ENCODE measurements at places on chromosomes 4 and X. TPM values are rescaled to one million over a fixed set of nuclear protein-coding genes. Genes with fewer than 3 reads are reported as not detected.

The MAGED4B gene
- 6.1 TPM for total RNA-seq

The CHRDL1 gene
- total RNA-seq: 95.8 TPM

The RENBP gene
- total RNA-seq: 46.4 TPM

The YIPF7 gene
- not detected for total RNA-seq

The ADRA2C gene
- 7.3 TPM for total RNA-seq

The PNMA6F gene
- total RNA-seq: not detected

The VSIG1 gene
- total RNA-seq: 1.1 TPM

GRCh38 chr4:184167576-184167975 is 50.1 kb downstream of the ENPP6 start:
- no peak for DNase-seq

GRCh38 chr4:147754037-147754445 is 22.2 kb downstream of the ARHGAP10 start:
- no peak for DNase-seq

DNA sequence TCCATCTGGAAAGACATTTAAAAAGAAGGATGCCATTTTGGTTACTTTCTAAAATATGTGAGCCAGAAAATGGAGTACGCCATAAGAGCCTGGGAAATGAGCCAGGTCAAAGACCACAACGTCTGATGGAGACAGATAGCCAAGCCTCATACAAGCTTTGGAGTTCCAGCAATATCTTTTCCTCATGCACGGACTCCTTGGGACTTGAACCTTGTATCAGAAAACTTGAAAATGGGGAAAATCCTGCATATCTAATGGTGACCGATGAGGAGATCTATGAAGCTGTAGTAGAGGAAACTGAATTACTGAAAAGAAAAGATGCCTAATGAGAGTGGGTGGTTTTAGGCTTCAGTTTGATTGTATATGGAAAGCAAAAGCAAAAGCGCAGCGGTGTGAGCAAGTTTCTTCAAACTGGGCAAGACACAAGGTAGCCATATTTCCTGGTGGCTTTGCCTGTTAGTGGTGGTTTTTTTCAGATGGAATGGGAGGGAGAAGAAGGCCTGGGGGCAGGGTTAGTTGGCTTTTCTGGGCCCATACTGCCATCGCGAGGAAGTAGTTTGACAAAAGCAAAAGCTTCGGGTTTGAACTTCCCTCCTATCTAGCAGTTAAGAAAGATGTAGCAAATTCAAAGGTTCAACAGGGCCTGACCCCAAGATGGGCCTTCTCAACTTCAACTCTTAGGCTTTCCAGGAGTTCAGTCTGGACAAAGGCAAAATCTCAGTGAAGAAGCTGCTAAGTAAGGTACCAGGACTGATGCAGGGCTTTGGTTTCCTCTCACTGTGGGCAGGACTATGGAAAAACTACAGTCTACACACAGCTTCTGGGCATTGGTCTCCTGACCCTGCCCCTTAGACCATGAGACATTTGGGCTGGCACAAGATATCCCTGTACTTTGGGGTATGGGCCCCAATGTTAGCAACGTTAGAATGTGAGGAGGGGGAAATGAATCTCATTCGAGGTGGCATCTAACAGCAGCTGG is 210.0 kb upstream of the STK26 start:
- DNase-seq: no peak

DNA sequence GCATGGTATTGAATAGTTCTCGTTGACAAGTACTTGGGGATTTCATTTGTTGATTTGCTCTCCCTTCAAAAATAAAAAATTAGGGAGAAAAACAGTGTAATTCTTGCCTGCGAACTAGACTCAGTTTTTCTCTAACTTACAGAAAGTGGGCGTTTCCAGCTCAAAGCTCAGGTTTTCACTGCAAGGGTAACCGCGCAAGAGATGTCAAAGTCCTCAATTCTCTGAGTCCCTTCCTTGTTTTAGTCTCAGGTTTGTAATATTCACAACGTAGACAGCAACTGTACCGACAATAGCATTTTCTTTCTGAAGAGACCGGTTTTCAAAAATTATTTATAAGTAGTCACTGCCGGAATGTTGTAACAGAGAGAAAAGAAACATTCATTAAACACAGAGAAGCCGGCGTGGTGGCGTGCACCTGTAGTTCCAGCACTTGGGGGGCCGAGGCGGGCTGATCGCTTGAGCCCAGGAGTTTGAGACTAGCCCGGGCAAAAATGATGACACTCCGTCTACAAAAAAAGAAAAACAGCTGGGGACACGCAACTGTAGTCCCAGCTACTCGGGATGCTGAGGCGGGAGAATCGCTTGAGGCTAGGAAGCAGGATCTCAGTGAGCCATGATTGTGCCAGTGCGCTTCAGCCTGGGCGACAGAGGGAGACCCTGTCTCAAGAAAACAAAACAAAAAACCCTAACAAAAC is 774 bp downstream of the ZCCHC4 start:
- no peak for DNase-seq

GRCh38 chr4:5999830-6000365 is 18.3 kb downstream of the C4orf50 start:
- DNase-seq: peak; percentile 21

DNA sequence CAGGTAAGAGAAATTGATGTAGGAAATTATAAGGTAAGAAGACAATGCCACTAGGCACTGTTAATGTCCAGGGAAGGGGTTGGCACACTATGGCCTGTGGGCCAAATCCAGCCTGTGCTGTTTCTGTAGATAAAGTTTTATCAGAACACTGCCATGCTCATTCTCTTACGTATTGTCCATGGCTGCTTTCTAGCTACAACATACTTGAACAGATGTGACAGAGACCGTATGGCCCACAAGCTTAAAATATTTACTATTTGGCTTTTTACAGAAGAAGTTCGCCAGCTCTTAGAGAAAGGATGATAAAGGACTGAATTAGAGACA is 168.0 kb downstream of the CDS1 start:
- no peak for DNase-seq

DNA sequence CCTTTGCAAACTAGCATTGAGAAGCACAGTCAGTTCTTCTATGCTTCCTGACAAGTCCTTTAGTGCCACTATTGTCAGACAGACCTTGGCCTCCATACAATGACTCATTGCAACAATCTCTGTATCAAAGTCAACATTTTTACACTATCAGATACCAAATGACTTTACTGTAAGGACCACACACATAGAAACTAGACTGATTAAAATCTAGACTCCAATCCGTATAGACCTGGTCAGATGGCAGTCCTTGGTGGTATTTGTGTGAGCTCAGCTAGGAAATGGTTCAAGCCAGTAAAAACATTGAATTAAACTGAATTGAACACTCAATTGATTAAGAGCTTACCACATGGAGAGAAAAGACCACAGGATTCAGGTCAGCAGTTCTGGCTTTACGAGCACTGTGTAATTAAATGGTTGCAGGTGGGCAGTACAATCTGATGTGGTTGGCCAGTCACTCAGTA is 549.8 kb upstream of the LCORL start:
- DNase-seq: no peak

GRCh38 chr4:17812801-17813200 is 2.0 kb downstream of the NCAPG start:
- no peak for DNase-seq

GRCh38 chr4:123990310-123990870 is 593.8 kb downstream of the SPRY1 start:
- no peak for DNase-seq

DNA sequence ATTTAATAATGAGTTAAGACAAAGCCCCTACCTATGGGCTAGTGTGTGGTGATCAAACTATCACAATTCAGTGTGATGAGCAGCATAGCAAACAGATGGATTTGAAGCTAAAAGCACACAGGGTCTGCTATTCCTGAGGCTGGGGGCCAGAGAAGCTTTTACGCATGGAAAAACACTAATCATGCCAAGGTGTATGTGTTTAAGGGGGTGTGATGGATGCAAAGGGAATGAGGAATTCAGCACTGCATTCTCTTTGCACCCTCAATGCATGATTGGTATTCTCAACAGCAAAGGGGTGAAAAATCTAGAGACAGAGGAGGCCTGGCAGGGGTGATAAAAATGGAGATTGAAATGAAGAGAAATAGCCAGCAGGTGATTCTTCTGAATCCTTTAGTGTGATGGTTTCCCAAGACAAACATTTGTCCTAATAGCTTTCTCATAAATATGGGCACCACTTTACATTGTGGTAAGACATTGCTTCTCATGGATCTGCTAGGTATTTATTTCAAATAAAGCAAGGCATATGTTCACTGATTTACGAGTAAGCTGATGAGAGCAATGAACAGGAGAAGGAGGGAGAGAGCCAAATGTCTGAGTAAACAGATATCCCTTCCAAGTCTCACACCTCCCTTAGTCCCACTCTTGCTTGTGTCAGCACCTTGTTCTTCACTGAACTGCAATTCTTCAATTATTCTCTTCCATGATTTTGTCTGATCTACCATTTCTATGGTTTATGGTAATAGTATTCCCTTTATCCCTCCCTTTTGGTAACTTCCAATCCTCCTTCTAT is 15.7 kb downstream of the C1QTNF7 start:
- no peak for DNase-seq

DNA sequence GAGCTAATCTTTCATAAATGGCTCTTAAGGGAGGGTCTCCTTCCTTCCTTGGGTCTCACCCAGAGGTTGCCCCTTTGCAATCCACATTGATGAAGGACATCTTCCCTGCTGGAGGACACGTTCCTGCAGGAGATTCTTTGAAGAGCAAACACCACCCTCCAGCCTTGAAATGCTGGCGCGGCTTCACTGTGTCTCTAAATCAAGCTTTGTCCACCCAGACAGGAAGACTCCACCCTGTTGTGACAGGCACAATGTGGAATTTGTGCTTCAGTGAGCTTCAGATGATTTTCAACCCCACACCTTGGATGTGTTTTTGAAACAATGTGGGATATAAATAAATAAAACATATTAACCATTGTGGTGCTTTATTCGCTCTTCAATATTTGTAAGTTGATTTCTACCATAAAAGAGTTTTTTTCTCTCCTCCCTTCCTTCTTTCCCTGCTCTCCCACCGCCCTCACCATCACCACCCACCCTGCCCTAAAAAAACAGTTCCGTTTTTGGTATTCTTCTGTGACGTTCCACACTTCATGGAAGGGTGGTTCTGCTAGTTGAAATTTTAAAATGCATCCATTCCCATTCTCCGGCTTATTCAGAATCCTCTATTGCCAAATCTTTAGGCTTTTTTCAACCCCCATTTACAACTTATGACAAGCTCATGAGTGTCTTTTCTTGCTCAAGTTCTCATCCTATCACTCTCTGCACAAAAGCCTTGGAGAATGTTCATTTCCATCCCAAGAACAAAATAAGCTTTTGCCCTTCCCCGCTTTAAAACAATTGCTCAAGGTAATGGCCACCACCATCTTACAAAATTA is 264.3 kb downstream of the RAPGEF2 start:
- no peak for DNase-seq

DNA sequence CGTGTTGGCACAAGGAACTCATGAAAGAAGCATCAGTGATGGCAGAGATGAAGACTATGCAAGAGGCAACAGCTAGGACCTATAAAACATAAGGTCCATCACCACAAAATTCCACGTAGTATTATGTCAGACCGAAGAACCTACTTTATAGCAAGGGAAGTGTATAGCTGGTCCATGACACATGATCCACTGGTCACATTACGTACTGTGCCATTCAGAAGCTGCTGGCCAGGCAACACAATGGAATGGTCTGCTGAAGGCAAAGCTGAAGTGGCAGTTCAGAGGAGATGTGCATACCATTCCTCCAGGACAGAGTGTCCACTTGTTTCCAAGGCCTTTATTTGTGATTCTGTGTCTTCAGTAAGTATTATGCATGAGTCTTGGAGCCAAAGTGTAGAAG is 215.5 kb upstream of the UGT8 start:
- DNase-seq: no peak

DNA sequence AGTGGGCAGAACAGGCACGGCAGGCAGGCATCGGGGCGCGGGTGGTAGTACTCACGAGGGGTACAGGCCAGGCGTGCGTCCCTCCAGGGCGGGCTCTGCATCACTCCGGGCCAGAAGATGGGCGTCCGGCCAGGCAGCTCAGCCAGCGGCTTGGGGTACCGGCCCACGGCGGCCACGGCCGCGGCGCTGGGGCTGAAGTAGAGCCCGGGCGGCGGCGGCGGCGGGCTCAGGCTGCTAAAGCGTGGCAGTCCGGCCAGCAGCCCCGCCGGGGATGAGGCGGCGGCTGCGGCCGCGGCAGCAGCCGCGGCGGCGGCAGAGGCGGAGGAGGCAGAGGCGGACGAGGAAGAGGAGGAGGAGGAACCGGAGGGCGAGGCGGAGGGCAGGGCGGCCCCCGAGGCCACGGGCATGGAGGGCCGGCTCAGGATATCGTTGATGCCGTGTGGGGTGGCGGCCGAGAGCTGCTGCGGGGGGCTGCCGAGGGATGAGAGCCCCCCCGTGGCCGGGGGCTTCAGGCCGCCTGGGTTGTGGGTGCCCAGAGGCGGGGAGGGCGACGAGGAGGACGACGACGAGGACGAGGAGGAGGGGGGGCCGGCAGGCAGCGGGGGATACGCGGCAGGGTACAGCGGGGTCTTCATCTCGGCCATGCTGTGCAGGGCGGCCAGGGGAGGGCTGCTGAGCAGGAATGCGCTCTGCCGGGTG is 1.4 kb downstream of the NKX6-1 start:
- DNase-seq: no peak

DNA sequence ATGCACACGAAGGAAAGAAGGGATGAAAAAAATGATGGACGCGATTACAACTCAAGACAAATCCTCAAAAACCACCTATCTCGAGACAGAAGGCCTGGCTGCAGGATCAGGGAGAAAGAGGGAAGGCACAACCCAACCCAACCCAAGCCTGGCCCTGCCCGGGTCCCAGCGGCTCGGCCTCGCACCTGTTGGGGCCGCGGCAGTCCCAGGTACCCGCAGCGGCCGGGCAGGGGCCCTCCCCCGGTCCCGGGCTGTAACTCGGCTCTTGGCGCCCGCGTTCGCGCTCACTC is 464 bp downstream of the RASGEF1B start:
- no peak for DNase-seq

- DNase-seq: no peak
Observed at GRCh38 chrX:53072418-53073114, 9.6 kb upstream of the TSPYL2 start.

DNA sequence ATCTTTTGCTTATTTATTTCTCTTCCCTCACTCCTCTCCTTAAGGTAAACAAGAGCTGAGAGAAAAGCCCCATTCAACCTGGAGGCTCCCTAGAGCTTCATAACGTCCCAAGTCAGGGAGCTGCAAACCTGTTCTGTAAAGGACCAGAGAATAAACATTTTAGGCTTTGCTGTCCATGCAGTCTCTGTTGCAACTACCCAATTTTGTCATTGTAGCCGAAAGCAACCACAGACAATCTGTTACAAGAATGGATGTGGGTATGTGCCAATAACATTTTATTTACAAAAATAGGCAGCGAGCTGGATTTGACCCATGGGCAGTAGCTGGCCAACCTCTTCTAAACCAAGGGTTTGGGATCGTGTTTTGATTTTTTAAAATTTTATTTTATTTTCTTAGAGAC is 71.3 kb upstream of the TBL1X start:
- no peak for DNase-seq

GRCh38 chr4:182778222-182778982 is 138.8 kb downstream of the DCTD start:
- DNase-seq: no peak

DNA sequence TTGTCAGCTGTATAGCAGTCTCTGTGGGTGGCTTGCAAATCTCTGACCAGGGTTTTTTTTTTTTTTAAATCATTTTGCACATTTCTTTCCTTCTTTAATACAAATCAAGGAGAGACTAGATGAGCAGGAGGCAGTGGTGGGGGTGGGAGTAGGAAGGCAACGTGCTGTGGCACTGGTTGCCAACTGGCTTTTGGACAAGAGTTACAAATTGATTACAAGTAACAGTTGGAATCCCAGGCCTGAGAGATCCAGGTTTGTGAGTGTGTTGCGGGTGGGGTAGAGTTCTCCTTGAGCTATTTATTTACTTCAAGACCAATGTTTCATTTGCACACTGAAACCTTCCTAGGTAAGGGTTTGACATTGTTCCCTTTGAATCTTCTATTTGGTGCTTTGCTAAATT is 325.3 kb downstream of the AFF2 start:
- no peak for DNase-seq
